ENCODE measurements at places on chromosomes 3 and 15.

GRCh38 chr15:80551348-80551747, 143.8 kb upstream of the ABHD17C start:
- DNase-seq: no peak

DNA sequence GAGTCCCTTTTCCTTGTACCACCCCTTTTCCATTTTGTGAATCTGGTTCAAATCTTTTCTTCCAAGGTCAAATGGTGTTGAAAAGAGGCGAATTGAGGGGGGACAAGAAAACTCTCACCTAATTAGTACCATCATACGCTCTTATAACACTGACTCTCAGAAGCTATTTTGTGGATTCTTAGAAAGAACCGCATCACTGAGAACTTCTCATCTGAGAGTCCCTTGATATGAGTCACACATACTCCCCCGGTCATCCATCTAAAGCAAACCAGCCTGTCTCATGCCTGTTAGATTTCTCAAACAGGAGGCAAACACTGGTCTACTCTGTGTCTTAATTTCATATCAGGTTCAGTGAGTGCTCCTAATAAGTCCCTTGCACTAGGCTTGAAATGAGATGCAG, 76.5 kb upstream of the SPRED1 start:
- DNase-seq: no peak

GRCh38 chr3:127224118-127224517, 31.2 kb downstream of the PRR23E start:
- no peak for DNase-seq

DNA sequence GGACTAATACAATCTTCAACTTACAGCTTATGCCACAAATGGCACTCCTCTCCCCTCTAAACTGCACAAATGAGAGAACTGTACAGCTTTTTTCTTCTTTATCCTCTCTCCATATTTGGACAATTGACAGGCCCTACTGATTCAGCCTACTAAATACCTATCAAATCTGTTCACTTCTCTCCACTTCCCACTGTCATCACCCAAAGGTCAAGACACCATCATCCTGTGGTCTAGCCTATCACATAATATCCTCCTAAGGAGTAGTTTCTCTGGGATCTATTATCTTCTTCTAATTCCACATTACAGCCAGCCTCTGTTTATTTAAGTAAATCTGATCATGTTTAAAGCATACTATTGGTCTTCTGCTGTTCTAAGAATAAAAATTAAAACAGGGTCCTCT, 33.0 kb upstream of the SLC12A8 start:
- DNase-seq: no peak

DNA sequence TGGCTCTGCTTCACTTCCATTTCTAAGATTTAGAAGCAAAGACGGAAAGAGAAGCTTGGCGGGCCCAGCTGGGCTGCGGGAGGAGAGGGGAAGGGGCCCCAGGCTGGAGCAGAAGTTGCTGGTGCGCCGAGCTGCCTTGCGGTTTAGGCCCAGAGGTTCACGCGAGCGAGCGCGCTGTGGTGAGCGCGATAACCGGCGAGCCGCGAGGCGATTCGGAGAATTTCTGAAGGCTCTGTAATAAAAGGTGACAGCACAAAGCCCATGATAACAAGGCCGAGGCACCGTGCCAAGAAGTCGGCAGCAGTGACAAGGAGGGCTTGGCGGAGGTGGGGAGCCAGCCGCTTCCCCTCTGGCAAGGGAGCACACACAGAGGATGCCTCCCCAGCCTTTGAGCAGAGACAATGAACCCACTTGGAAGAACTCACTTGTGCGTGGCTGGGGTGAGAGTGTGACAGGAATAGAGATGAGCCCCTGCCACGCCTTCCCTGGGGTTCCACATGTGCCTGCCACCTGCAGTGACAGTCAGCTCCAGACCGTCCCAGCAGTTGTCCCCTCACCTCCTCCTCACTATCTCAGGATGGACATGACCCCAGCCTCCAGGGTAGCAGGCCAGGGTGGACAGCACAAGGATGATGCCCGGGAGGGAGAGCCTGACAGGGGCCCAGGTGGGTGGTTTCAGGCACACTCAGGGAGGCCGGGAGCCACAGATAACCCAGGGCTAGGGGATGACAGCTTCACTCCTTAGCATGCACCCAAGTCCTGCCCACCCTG, 315.2 kb downstream of the UACA start:
- peak; percentile 16 for DNase-seq

DNA sequence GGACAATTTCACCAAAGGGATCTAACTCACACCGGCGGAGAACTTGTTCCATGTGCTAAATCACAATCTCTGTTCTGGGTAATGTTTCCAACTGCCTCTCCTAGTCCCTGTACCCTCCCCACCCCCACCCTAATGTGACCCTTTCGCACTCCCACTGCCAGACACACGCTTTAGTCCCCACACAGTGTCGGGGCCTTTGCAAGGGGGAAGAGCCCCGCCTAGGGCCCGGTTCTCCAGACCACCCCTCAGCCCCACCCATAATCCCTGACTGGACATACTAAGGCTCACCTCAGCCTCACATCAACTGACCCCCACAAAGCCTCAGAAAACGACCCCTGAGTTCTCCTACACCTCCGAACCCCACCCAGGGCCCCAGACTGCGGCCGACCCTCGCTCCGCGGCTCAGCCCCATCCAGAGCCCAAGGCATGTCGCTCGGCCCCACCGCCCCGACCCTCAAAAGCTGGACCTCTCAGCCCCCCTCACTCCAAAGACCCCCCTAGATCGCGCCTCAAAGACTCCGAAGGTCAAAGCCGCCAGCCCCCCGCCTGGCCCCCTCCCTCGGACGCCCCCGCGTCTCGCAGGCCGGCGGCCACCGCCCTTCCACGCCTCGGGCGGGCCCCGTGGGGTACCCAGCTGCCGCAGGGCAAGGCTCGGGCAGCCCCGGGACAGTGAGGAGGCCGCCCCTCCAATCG, 72.0 kb upstream of the MAP4 start:
- DNase-seq: peak; percentile 1

GRCh38 chr3:64321747-64322146, 96.5 kb upstream of the PRICKLE2 start:
- DNase-seq: no peak

Data from activated CD4-positive, CD25-positive, alpha-beta regulatory T cell (primary cell).